ENCODE measurements at places on chromosomes 5 and 9.

- DNase-seq: no peak
- no peak overlapping the region for H3K27ac ChIP-seq
- no peak overlapping the region for H3K4me3 ChIP-seq
- no peaks in the 10 kb centered on the region for H3K27me3 ChIP-seq
These were observed 77.7 kb downstream of the FOXD1 start for GRCh38 chr5:73370640-73371583.

GRCh38 chr5:138961221-138961620 lies 86.1 kb upstream of the LRRTM2 start:
- DNase-seq: no peak
- H3K27me3 ChIP-seq: no peaks in the 10 kb centered on the region
- H3K36me3 ChIP-seq: no peaks in the 10 kb centered on the region
- H3K4me1 ChIP-seq: no peaks in the 10 kb centered on the region
- no peak overlapping the region for H3K4me3 ChIP-seq

GRCh38 chr9:73151653-73152542 lies at the start of gene ANXA1:
Gene ANXA1, plus strand, starts transcription at chr9:73151865. Its CDS starts 6,671 bp downstream, at chr9:73158536.
- peaks cover 15% of the 10 kb centered on the region for H3K36me3 ChIP-seq
- H3K4me3 ChIP-seq: peak within 1 kb of the TSS; percentile 53
- H3K27me3 ChIP-seq: no peaks in the 10 kb centered on the region
- DNase-seq: no peak
- peaks cover 58% of the 10 kb centered on the region for H3K4me1 ChIP-seq

GRCh38 chr9:3277200-3277599 lies 248.6 kb downstream of the RFX3 start:
- no peak overlapping the region for H3K27ac ChIP-seq
- H3K36me3 ChIP-seq: no peaks in the 10 kb centered on the region
- no peaks in the 10 kb centered on the region for H3K4me1 ChIP-seq
- H3K4me3 ChIP-seq: no peak overlapping the region
- no peaks in the 10 kb centered on the region for H3K27me3 ChIP-seq

DNA sequence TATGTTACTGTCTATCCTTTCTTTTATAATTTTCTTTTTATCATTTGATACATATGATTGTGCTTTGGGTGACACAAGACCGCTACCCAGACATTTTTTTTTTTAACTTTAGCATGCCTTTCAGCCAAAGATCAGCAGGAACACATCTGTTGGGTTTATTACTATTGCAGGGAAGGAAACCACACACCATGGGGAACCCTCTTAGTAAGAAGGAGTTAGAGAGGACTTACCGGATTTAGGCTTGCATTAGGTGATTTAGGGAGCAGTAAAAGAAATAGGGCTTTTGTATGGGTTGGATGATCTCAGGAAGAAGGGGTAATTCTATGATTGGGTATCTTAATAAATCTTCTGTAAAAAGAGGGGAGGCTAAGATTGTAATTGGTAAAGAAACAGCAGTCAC lies 138.2 kb downstream of the SNX18 start:
- peaks cover 16% of the 10 kb centered on the region for H3K4me1 ChIP-seq
- H3K4me3 ChIP-seq: no peak overlapping the region

DNA sequence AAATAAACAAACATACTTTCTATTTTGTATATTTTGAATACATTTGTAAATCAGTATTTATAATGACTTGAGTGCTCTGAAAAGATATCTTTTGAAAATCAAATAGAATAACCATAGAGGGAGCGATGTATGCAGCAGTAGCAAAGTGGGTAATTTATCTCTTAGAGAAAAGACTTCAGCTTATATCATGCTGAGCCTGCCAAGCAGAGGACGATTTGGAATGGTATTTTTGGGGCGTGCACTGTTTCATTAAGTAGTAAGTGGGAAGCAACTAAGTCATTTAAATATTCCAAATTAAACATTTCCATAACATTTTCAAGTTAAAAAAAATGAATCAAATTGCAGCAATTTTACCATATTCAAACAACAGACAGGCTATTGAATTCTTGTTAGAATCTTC lies 147.6 kb downstream of the CDH10 start:
- H3K4me3 ChIP-seq: no peak overlapping the region
- H3K27me3 ChIP-seq: no peaks in the 10 kb centered on the region
- no peaks in the 10 kb centered on the region for H3K4me1 ChIP-seq

GRCh38 chr5:143352691-143353090 lies 50.8 kb downstream of the NR3C1 start:
- H3K27ac ChIP-seq: no peak overlapping the region
- H3K27me3 ChIP-seq: no peaks in the 10 kb centered on the region
- no peak for DNase-seq
- peaks cover 76% of the 10 kb centered on the region for H3K4me1 ChIP-seq

DNA sequence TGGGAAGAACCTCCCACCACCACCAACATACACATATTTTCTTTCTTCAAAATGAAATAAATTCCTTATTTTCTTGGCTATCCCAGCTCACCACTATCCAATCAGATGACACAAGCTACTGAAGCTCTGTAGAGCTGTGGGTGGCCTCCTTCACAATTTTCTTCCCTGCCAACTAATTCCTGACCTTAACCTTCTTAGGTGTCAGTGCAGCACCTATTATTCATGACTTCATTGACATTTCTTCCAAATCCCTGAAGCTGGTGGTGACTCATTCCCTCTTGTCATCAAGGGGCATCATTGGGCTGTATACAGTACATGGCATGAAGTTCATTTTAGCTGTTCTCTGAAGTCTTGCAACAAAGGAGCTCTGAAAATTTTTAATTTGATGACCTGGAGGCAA lies 42.0 kb upstream of the ADRA1B start:
- H3K27me3 ChIP-seq: no peaks in the 10 kb centered on the region
- H3K4me3 ChIP-seq: no peak overlapping the region
- H3K36me3 ChIP-seq: no peaks in the 10 kb centered on the region
- H3K27ac ChIP-seq: no peak overlapping the region
- no peak for DNase-seq

- H3K36me3 ChIP-seq: no peaks in the 10 kb centered on the region
- H3K27ac ChIP-seq: no peak overlapping the region
- no peak for DNase-seq
These were observed 107.6 kb downstream of the MSX2 start for GRCh38 chr5:174832025-174832424.

DNA sequence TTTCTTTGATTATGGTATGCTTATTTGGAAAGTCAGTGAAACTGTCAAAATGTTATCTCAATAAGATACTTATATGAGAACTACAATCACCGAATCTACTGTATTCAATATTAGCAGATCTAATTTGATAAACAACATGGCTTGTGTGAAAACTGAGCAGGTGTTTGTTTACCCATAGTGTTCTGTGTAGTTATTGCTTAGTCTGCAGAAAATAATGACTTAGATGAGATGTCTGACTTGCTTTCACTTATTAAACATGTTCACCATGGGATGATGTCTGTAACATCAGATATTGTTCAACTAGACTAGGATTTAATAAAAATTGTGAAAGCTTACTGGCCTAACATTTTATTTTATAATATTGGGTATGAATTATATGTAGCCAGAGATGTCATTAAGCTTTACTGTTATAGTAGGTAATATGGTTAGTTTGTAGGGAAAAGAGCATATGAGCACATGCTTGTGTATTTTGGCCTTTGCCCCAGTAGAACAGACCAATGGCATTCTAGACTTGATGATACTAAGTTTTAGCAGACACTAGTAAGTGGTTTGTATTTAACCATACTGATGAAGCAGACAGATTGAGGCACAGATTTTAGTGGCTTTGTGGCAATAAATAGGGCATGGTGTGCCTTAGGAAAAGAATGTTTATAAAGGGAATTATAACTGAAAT lies 16.4 kb downstream of the SUB1 start:
- DNase-seq: no peak
- H3K4me3 ChIP-seq: no peak overlapping the region
- no peak overlapping the region for H3K27ac ChIP-seq
- peaks cover 9% of the 10 kb centered on the region for H3K4me1 ChIP-seq
- no peaks in the 10 kb centered on the region for H3K27me3 ChIP-seq
- H3K36me3 ChIP-seq: peaks cover 72% of the 10 kb centered on the region

DNA sequence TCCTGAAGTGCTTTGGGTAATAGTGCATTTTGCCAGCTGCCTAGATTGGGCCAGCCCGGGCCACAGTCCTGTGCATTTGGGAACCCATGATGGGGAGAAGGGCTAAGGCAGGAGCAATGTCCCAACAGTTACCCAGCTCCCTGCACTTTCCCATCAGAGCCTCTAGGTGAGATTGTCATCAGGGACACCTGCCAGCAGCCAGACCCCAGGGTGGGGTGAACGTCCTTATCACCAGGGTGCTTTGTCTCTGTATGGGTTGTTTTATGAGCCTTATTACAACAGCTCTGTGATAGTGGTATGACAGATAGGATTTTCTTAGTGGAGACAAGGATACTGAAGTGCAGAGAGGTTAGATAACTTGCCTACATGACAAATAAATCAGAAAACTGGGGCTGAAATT lies 365.7 kb downstream of the OSTF1 start:
- no peak overlapping the region for H3K27ac ChIP-seq
- no peaks in the 10 kb centered on the region for H3K36me3 ChIP-seq
- no peak for DNase-seq

DNA sequence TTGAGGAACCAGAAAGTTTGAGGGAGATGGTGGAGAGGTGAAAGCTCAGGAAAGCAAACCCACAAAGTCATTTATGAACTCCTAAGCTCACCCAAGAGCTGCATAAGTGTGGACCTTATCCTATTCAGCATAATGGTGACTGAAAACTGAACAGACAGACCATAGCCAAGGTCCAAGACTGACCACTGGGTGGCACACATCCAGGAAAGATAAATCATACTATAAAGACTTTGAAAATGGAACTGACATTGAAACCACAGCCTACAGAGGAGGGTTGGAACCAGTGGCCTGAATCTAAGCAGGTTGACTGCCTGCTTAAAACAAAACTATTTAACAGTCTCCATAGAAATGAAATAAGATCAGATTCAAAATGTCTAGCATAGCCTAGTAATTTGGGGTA lies 121.0 kb upstream of the RGS7BP start:
- H3K36me3 ChIP-seq: no peaks in the 10 kb centered on the region
- no peak overlapping the region for H3K27ac ChIP-seq
- H3K27me3 ChIP-seq: no peaks in the 10 kb centered on the region
- H3K4me1 ChIP-seq: no peaks in the 10 kb centered on the region

DNA sequence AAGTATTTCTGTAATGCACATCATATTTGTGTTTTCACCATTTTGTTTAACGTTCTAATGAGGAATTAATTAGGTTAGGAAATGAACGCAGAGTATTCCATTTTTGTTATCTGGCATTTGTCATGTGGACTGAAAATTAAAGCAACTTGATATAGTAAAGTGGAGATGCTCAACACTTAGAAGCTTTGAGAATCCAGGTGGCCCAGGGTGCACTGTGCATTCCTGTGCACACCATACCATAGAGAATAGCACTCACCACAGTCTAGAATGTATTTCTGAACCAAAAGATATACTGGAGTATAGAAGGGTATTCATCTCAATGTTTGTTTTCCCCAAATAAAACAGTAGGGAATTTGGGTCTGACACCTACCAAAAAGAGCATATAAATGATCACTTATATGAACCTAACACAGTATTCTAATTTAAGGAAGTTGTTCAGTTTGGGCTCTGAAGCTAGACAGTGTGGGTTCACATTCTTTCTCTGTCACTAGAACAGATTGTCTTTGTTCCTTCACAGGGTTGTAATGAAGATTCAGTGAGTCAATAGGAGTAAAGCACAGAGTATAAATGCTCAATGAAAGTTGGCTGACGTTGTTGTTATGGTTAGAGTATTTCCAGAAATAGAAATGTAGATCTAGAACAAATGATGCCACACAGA lies 125.6 kb upstream of the DMRT1 start:
- no peaks in the 10 kb centered on the region for H3K27me3 ChIP-seq
- H3K4me1 ChIP-seq: peaks cover 8% of the 10 kb centered on the region
- H3K4me3 ChIP-seq: no peak overlapping the region
- no peak for DNase-seq
- peaks cover 18% of the 10 kb centered on the region for H3K36me3 ChIP-seq

GRCh38 chr5:116789522-116789921 lies 214.9 kb upstream of the SEMA6A start:
- no peaks in the 10 kb centered on the region for H3K27me3 ChIP-seq
- no peak for DNase-seq
- H3K4me3 ChIP-seq: no peak overlapping the region
- no peaks in the 10 kb centered on the region for H3K4me1 ChIP-seq

DNA sequence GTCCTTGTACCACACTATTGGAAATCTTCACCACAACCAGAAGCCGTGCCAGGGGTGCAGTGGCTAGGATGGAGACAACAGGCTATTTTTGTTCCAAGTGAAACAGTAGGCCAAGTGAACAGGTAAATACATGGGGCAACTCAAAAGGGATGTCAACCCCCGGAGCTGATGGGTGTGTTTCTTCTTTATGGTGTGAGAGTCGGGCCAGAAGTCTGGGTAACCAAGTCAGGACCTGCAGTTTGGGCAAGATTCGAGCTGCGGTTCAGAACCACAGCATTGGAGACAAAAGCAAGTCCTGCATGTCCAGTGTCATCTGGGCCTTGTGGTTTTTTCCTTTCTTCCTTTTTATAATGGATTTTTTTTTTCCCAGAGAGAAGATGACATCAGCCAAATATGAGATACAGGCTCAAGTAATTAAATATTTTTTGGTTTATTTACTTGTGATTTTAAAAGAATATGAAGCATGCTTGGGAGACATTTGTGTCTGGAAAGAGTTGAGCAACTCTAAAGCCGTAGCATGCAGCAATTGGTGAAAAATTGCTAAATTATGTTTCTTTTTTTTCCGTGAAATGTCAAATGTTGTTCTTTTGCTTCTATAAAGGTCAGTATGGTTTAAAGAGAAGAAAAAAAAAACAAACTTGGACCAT lies 261.6 kb downstream of the ARRDC3 start:
- no peak for DNase-seq
- H3K36me3 ChIP-seq: no peaks in the 10 kb centered on the region
- no peaks in the 10 kb centered on the region for H3K27me3 ChIP-seq
- no peak overlapping the region for H3K27ac ChIP-seq

DNA sequence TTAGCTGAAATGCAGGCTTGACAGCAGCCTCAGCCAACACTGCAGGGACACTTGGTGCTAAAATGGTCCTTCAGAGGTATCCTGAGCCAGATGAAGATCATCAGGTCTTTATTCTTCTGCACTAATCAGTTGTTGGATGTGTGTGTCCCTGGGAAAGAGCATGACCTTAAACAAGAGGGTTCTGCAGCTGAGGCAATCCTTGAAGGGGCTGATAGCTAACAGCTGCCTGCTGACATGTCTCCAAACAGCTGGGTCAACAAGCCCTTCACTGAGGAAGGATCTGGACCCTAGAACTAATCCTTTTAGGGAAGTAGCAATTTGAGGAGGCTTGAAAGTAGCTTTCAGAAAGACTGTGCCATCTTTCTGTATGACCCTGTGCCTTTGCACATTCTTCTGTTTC lies 376.3 kb upstream of the ACTBL2 start:
- no peak overlapping the region for H3K27ac ChIP-seq
- DNase-seq: no peak
- no peaks in the 10 kb centered on the region for H3K27me3 ChIP-seq
- H3K4me1 ChIP-seq: peaks cover 4% of the 10 kb centered on the region

- no peak for DNase-seq
- no peaks in the 10 kb centered on the region for H3K36me3 ChIP-seq
- no peak overlapping the region for H3K27ac ChIP-seq
These were observed 218.9 kb downstream of the TMEM161B start for GRCh38 chr5:88049737-88050136.

DNA sequence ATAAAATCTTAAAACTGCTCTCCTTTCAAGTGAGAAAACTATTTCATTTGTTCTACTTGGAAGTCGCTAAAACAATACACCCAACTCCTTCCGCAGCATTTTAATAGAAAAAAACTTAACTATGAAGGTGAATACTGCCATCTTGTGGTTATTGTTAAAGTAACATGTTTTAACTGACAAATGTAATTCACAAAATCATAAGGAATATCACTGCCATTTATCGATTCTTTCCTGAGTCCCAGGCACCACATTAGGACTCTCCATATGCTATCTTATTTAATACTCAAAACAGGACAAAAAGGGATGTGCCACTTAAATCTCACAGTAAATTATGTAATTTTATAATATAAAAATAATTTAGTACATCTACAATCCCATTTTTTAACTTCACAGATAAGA lies 130.5 kb upstream of the ITGA1 start:
- H3K27me3 ChIP-seq: no peaks in the 10 kb centered on the region
- H3K4me1 ChIP-seq: peaks cover 4% of the 10 kb centered on the region
